SIG-M5 (cell line): ENCODE measurements at places on chromosomes 4 and X.

DNA sequence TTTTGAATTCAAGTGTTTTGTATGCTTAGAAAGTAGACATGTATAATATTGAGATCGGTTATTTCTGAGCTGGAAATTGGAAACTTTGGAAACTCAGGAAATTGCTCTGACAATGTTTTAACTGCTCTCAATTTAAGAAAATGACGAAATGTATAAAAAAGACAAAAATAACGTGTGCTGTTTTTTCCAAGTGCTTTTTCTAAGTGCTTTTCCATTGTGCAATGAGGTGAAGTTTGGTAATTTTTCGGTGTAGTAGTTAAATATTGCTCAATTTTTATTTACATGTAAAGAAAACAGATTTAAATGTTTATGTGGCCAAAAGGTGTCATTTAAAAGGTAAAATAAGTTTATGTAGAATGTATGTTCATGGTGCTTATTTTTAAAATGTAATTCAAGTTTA lies 39.4 kb upstream of the RHOH start:
- DNase-seq: no peak

DNA sequence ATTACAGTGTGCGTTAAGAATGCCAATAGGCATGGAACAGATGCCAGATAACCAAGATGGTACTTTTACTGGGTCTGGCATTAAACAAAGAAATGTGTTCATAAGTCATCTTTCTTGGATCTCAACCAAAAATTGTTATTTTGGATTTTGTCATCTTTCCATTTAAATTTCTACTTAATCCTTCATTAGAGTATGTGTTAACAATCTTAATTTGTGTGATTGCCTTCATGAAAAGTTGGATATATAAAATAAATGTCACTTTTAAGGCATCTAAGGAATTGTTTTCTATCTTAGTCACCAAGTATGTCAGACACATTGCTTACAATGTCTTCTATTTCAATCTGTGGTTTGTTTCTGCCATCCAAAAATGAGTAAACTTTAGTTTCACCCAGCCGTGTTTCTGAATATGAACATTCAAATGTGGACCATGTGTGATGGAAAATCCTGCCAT lies 87.5 kb downstream of the PALLD start:
- no peak for DNase-seq

GRCh38 chr4:47642191-47642830 lies 157.2 kb downstream of the ATP10D start:
- DNase-seq: no peak

GRCh38 chr4:120730777-120731320 lies 191.7 kb downstream of the PRDM5 start:
- no peak for DNase-seq

DNA sequence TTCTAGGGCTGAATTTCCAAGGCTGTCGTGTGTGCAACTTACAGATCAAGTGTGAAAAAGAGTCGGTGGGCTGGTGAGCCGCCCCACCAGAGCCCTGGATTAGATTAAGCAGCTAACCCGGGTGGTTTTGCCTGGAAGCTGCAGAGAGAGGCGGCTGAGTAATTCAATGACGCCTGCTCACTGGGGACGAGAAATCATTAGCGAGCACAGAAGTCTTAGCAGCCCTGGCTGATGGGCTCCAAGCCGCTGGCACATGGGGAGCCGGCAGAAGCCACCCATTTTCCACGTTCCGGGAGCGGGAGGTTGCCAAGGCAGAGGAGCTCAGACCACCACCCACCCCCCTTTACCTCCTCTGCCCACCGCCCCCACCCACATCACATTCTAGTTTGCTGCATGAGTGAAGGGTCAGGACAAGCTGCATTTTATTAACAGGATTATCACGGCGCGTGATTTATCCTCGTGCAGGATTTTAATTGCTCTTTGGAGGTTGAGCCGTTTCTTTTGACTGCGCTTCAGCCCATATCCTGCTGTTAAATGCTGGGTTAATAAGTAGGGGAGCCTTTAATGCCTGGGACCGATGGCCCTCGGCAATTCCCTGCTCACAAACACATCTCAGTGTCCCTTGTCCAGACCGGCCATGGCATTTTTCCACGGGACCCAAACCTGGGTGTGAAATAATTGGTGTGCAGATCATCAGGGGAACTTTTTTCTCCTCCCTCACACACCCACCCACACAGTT lies 19.1 kb downstream of the BCOR start:
- no peak for DNase-seq

- DNase-seq: no peak
Measured at GRCh38 chr4:63814171-63814964, 594.9 kb downstream of the TECRL start.

DNA sequence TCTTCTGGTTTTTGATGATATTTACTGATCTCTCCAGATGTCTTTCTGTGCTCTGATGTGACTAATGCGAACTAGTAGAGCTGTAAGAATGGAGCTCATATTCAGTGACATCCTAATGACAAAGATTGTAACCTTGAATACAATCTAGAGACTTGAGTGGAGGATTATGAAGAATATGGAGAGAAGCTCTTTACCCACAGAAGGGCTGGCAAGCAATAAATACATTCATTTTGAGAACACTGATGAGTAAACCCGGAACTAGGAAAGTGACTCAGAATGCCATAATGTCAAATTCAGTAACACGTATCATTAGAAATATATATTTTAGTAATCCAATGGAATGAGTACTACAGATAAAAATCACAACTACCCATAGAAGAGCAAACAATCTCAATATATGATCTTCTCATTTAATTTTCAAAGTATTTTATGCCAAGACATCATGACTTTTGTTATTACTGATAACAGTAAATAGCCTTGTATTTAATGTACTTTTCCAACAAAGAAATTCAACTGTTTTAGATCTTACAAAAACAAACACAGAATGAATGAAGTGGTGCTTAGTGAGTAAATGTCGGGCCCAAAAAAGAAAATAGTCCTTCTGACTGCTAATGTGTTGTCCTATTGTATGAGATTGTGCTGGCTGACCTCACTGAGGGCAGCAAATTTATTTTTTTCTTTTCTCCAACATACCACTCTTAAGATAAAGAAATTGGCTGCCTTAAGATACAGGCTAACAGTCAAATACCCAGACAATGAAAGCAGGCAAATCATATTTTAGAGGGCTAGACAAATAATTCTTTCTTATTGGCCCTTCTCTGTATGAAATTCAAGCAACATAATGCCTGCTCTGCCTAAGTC lies 49.2 kb upstream of the HDAC8 start:
- no peak for DNase-seq

- no peak for DNase-seq
Measured at GRCh38 chr4:9704551-9705332, 76.7 kb upstream of the DRD5 start.

GRCh38 chr4:15003401-15003890 lies 1.2 kb downstream of the CPEB2 start:
- no peak for DNase-seq

GRCh38 chrX:49838374-49838773 lies 9.3 kb downstream of the PAGE4 start:
- no peak for DNase-seq

DNA sequence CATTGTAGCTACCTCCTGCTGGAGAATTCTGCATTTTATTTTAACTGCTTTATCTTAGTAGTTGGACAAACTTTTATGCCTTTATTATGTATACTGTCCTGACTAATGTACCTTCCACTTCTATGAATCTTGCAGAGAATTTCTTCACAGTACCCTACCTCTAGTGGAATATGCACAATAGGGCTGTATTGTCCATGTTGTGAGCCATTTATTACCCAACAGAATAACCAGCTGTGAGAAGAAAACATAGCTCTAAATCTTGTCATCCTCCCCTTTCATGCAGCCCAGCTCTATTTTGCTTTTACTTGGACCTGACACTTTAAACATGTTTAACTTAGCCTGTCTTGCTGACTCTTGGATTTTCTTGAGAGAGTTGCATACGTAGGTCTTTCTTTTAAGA lies 56.2 kb downstream of the MCUB start:
- no peak for DNase-seq

- DNase-seq: no peak
Measured at GRCh38 chr4:18559492-18559891, 537.9 kb upstream of the LCORL start.

DNA sequence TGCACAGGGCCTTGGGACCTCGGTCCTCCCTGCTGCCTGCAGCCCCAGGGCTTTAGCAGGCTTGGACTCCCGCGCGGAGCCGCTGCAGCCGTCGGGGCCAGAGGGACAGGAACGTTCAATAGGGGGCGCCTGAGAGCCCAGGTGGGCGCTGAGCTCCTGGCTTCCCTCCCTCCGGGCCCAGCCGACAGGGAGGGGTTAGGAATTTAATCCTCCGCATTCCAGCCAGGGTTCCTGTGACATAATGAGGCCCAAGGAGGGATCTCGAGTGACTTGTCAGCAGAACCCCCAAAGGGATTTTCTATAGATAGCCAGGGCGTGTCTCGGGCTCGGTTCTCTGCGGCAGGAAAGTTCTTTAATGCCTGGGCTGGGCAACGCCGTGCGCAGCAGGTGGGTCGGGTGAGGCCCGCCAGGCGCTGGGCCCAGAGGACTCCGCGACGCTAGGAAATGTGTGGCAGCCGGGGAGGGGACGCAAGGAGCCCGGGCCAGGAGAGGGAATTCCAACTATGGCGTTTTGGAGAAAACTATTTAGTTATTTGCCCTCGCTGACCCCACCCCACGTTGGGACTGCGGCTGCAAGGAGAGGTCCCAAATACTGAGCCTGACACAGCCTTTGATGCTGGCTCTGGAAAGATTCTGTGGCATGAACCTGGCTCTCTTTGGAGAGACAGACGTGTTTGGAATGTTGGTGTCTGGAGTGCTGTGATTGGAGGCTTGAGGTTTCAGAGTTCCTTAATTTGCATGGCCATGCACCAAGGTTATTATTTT lies 285.2 kb upstream of the GATB start:
- DNase-seq: no peak

- DNase-seq: no peak
Measured at GRCh38 chrX:66200050-66200664, 36.1 kb downstream of the HEPH start.

DNA sequence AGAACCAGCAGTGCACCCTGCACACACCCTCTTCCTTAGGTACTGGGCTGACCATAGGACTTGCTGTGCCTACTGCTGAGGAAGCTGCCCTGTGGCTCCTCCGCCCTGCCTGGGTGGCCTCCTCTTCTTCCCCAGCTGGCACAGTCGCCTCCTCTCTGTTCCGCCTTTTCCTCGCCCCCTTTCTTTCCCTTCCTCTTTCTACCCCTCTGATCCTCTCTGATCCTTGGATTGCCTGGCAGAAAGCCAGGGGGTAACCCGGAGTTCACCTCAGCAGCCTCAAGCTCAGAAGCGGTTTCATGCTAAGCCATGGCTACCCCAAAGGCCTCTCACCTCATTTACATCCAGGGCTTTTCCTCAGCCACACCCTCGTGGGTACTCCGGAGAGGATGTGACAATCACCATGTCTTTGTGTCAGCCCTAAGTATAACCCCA lies 136.2 kb downstream of the SMIM20 start:
- DNase-seq: peak; percentile 2

DNA sequence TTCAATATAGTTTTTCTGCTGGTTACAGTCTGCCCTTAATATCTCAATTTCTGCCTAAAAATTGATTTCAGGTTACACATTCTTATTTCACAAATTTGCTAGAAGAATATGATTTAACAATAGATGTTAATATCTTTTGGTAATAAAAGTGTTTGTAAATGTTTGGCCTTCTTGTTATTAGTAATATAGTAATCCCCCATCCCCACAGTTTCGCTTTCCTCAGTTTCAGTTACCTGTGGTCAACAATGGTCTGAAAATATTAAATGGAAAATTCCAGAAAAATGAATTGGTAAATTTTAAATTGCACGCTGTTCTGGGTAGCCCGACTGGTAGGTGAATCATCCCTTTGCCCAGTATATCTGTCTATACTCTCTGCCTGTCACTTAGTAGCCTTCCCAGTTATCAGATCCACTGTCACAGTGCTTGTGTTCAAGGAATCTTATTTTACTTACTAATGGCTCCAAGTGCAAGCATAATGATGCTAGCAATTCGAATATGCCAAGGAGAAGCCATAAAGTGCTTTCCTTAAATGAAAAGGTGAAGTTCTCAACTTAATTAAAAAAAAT lies 3.5 kb upstream of the BMP2K start:
- no peak for DNase-seq

DNA sequence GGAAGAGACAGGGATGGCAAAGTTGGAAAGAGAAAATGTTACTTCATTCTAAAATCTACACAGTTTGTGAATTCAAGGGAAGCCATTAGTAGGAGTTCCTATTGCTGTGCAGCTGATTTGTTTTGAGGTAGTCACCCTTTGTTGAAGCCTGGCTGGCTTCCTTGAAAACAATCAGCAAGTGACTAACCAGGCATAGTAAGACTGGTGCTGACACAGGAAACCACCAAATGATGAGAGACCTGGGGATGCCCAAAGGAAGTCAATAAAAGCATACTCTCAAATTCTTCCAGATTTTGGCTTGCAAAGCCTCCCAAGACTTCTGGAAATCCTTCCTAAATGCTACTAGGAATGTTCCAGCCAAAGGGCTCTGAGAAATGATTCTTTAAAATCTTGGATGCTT lies 23.9 kb upstream of the PRDM8 start:
- no peak for DNase-seq

DNA sequence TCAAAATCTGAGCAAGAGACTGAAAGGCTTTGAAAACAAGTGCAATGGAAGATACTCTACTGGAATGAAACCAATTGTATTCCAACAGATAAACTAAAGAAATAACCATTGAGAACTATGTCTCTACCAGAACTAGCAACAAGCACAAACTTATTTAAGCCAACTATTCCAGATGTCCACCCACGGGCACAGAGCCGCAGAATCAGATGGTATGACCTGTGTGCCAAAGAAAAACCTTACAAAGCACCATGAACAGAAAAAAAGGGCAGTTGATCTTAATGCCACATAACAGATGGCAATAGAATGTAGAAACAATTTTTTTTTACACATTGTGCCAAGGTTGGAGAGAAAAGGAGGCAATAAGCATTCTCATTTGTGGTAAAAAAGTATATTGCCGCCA lies 269.3 kb upstream of the ADGRL3 start:
- DNase-seq: no peak

GRCh38 chr4:169047956-169048355 lies 37.9 kb upstream of the CBR4 start:
- no peak for DNase-seq

- peak; percentile 18 for DNase-seq
Measured at GRCh38 chr4:171629182-171629581, 184.0 kb upstream of the GALNTL6 start.

GRCh38 chr4:5967783-5968182 lies 50.4 kb downstream of the C4orf50 start:
- DNase-seq: no peak

DNA sequence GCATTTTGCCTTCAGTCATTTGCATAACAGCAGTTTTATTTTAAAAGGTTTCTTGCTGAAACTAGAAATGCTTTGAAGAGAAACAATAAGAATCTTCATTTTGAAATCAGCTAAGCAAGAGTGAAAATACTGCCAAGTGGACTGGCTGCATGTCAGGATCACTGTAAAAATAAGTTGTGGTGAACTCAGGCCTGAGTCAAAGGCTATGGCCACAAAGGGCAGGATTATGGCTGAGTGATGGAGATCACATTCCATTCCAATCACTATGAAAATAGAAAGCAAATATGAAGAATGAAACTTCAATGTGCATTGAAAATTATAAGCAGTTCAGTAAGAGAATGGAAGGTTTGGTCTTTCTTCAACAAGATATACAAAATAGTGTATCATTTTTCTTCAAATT lies 224.5 kb downstream of the PCDH18 start:
- no peak for DNase-seq

GRCh38 chrX:41014776-41015360 lies 70.4 kb upstream of the USP9X start:
- no peak for DNase-seq

- DNase-seq: no peak
Measured at GRCh38 chrX:111568354-111568753, 56.9 kb downstream of the SERTM2 start.
